Heart right ventricle (tissue), 16 donors: ENCODE measurements at places on chromosomes 2 and 18.
A peak's percentile ranks its signal among the peaks of the same experiment; 100 is the strongest.

DNA sequence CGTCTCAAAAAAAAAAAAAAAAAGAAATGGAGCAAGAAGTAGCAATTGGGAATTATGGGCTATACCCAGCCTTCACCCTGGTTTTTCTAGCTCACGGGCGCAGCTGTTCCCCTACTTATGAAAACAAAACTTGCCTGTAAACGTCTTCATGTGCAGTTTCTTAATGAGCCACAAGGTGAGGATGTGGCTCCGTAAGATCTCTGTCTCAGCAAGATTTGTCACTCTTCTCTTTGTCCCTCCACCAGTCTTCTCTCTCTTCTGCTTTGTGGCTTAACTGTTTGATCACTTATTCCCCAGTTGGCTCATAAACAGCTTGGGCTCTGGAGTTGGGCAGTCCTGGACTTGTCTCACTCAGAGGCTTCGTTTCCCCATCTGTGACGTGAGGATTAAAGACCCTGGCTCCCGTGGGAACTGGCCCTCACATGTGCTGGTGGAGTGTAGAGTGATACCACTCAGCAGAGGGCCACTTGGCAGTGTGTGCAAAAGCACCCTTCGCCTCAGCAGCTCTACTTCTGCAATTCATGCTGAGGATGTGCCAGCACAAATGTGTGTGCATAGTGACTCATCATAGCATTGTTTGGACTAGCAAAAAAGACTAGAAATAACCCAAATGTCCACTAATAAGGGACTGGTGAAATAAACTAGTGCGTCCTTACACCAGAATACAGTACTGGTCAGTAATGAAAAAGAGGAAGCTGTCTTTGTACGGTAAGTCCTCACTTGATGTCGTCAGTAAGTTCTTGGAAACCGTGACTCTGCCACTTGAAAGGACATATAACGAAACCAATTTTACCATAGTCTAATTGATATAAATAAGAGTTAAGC lies 8.7 kb downstream of the CEP68 start:
- peak; percentile 62 for DNase-seq

- DNase-seq: no peak
Measured at GRCh38 chr2:114192362-114192761, 250.1 kb upstream of the DPP10 start.

DNA sequence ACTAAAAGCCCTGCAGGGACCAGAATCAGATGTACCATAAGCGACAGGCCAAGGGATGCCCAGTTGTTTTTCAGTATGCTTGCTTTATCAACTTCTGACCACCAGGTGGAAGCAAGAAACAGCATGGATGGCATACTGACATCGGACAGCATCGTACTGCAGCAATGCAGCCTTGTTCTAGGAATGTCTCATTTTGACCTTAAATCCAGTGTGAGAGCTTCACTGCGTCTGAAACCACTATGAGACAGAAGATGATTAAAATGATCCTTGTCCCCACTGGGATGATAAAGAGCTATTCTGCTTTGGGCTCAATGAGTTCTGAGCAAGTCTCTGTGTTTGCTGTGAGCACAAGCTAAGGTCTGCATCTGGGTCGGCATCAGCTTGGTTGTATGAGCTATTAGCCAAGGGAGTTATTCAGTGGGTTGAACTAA lies 54.3 kb downstream of the CDK15 start:
- no peak for DNase-seq

DNA sequence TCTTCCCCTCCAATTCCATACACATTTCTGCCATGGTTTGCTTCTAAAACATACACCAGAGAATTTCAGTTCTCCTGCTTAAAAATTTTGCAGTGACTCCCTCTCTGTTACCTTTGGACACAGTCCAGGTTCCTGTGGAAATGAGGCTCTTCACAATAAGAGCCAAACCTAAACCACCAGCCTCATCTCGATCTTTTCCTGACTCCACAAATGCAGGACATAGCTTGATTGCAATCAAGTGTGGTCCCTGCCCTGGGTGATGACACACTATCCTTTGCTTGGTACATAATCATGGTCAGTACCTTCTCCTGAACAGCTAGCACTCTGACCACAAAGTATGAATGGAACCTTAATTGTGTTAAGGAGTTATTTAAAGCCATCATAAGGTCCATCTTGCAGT lies 134.9 kb upstream of the CHAC2 start:
- DNase-seq: no peak

DNA sequence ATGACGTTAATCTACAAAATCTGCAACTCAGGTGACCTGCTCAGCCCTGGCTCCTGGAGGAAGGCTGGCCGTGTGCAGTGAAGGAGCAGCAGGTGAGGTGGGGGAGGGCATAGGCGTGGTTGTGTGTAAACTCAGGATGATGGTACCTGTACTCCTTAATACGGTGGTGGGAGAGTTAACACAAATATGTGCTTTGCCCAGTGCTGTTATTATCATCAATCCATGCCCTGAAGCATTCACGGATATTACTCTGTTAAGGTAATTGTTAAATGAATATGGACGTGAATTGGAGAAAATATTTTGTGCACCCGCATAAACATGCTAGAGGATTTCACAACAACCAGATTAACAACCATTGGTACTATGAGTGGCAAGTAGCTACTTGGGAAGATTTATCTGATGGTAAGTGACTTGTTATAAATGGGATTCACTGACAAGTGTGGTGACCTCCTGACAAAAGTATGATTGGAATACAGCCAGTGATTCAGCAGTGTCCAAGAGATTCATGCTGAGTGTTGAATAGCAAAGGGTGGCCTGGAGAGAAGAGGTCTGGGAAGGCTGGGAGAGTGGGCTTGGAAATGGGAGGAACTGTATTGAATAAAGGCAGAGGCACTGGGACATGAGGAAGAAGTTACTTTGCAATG lies 194.1 kb downstream of the TPGS2 start:
- DNase-seq: no peak

- DNase-seq: no peak
Measured at GRCh38 chr2:214379227-214379626, 31.6 kb upstream of the VWC2L start.

- no peak for DNase-seq
Measured at GRCh38 chr2:160006475-160006874, 55.9 kb downstream of the PLA2R1 start.

DNA sequence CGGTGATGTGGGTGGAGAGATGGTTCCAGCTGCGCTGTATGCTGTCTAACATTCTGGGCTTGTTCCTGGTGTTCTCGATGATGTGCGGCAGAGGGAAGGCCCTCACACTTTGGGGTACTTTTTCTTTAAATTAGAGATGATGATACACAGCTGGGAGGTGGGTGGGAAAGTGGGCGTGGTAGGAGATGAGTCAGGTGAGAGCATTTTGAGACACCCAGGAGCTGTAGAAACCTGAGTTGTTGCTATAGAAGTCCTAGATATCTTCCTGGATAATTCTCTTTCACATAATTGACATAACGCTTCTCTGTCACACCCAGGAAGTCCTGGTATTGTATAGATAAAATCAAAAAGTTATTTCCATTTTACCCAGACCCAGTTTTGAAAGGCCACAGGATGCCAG lies 103.8 kb upstream of the ALKAL2 start:
- DNase-seq: no peak

DNA sequence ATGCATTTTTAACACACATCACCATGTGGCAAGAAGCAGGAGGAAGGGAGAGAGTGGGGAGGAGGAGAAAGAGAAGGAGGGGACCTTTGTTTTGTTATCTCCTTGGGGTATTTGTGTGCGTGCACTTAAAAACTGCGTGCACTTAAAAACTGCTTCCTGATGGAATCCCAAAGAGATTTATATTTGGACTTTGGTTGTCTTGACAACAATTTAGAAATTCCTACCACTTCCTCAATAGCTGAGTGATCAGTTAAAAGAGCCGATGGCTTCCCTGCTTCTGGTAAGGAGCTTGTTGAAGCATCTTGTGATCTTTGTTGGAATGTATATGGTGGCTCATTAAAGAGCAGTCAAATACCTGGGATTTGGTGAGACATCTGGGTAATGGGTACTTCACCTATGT lies 4.5 kb downstream of the RAB31 start:
- no peak for DNase-seq

- DNase-seq: no peak
Measured at GRCh38 chr2:55839182-55839819, 84.3 kb downstream of the EFEMP1 start.

DNA sequence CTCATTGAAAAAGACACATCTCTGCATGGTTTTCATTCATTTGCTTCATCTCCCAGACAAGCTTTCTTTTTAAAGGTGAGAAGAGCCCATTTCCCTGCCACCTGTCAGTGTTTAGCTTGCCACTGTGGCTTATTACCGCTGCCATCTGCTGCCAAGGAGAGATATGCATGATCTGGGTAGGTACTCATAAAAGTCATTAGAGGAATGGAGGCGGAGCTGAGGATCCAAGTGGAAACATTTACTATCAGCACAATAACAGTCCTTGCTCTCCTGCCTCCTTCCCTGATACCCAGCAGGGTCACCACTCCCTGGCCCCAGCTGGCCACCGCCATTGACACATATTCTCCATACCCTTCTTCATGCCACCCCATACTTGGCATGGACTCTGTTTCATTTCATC lies 390.4 kb downstream of the TSN start:
- no peak for DNase-seq

- no peak for DNase-seq
Measured at GRCh38 chr2:206480161-206480560, 36.8 kb downstream of the ADAM23 start.

DNA sequence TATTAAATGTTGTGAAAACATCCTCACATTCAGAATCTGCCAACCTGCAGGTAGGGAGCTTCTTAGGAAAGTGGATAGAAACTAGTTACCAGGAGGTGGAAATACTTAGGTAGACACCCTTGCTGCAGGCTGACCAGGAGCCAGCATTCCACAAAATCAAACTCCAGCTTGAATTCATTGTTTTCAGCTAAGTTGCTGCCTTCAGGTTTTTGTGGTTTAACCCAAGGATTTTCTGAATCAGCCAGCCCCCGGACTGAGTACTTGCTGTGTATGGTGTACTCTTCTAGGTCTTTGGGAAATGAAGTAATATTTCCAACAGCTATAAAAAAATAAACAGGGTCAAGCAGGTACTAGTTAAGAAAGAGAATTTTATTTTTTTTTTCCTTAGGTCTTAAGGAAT lies 192.1 kb upstream of the CHST9 start:
- no peak for DNase-seq

GRCh38 chr18:47501946-47502345 lies 250.5 kb upstream of the SKOR2 start:
- no peak for DNase-seq

DNA sequence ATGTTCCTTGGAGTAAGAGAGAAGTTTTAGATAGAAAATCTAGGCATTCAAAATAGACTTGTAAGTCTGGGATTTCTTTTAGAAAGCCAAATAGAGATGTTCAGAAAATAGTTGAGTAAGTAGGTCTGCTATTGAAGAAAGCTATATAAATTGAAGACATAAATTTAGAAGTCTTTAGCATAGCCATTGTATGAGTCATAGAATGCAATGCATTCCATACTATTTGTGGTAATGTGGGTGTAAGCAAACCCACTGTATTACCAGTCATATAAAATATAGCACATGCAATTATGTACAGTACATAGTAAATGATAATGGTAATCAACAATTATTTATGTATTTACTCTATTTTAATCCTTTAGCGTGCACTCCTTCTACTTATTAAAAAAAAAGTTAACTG lies 14.1 kb downstream of the MC4R start:
- no peak for DNase-seq

DNA sequence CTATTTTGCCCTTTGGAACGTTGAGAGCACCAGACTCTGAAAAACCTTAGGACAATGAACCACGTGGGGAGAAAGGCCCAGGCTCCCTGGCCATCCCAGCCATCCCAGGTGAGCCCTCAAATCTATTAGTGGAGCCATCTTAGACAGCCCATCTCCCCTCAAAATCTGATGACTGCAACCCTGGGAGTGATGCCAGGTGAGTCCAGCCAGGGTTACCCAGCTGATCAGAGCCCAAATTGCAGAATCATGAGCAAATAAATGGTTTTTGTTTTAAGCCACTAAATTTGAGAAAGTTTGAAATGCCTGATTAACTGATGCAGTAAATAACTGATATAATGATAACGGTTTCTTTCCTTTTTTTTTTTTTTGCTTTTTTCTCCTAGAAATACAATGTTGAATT lies 242.4 kb downstream of the GCA start:
- DNase-seq: no peak

- DNase-seq: peak; percentile 80
Measured at GRCh38 chr2:203682688-203683130, 23.7 kb upstream of the CD28 start.
